ENCODE measurements at places on chromosomes 5 and 9.

DNA sequence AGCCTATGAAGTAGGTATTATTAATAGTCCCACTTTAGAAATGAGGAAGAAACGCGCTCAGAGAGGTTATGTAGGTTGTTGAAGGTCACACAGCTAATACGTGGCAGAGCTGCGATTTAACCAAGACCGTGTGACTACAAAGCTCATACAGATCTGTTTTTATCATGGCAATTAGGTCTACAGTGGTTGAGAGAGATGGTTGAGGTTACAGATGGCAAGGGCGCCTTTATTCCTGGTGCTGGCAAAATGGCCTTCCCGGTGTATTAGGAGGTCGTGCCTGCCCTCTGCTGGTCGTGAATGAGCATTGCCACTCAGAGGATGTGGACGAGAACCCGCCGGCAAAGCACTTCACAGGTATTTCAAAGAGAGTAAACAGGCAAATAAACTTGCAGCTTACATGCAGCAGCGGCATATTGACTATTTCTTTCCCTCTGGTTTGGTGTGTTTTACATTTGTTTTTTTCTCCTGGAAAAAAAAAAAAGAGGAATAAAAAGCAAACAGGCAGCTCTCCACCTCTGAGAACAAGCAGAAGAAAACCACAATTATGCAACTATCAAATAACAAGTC, 65.3 kb upstream of the EGFLAM start:
- DNase-seq, result peak; percentile 36

GRCh38 chr5:14744296-14745187, 80.0 kb downstream of the OTULIN start:
- DNase-seq, result no peak

GRCh38 chr5:73974871-73975360, 348.9 kb downstream of the ARHGEF28 start:
- no peak for DNase-seq

DNA sequence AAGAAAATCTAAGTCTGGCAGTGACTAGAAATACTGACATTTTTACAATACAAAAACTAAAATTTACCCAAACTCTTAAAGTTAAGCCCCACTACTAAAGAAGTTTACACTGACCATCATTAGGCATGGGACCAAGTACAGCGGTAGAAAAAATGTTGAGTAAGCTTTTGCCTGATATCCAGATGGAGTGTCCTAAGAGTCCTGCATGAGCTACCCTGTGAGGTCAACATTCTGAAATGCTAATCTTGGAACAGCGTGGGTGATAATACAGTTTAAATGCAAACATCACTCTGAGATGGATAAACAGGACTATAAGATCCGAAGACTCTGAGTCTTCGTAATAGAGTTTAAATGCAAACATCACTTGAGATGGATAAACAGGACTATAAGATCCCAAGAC, 189.7 kb downstream of the DCP2 start:
- DNase-seq, result no peak

- DNase-seq, result no peak
These were observed 56.2 kb upstream of the ANKRD33B start for GRCh38 chr5:10507575-10508096.

DNA sequence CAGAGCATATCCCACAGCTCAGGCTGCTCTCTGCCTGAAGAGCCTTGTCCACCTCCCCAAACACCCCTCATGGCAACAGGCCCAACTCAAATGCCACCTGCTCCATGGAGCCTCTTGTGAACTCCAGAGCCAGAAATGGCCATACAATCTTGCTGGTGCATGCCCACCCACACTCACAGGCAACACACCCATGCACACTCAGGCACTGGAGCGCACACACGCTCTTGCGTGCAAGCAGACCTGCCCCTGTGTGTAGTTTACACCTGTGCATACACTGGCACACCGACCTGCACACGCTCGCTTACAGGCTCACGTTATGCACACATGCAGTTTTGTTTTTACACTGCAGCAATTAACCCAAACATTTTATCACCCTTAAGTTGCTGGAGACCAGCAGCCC, 40.0 kb downstream of the HRH2 start:
- no peak for DNase-seq

GRCh38 chr5:118325931-118326330, 662.4 kb downstream of the DTWD2 start:
- DNase-seq, result no peak

DNA sequence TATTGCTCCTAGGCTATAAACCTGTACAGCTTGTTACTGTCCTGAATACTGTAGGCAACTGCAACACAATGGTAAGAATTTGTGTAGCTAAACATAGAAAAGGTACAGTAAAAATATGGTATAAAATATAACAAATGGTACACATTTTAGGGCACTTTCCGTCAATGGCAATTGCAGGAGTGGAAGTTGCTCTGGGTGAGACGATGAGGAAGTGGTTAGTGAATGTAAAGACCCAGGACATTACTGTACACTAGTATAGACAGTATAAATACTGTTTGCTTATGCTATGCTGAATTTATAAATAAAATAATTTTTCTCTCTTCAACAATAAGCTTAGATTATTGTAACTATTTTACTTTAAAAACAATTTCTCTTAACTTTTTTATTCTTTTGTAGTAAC, 15.6 kb upstream of the ADRB2 start:
- no peak for DNase-seq

DNA sequence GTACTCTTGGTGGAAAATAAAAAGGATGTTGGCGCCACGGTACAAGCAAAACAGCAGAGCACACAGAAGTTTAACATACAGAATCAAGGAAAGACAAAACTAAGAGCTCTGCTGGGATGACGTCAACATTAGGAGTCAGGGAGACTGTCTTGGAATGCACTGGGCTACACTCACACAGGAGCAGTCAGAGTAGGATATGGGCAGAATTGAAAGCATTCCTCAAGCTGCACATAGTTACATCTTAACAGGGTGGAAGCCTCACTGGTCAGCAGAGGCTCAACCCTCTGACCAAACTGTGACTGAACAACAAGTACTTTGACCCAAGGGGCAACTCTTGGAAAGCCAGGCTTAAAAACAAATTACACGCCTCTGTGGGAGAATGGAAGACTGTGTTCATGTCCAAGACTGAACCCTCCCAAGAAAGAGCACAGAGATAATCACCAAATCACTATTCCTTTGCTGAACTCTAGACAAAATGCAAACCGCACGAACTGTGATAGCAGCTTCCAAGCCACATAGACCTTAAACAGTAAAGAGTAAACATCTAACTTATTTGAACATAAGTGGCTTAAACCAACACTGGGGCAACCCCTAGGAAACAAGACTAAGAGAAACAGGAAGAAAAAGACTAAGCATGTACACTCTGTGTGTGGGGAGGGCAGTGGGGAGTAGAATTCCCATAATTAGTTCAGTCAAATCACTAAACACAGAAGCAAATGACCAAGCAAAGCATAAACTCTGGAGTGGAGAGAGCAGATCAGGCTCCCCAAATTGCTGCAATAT, 772.7 kb downstream of the PRELID2 start:
- DNase-seq, result no peak

GRCh38 chr9:38677660-38678303, 42.2 kb downstream of the FAM240B start:
- DNase-seq, result no peak

- DNase-seq, result no peak
These were observed 8.3 kb downstream of the ZNF483 start for GRCh38 chr9:111533099-111533790.

GRCh38 chr9:85569988-85570387, 171.8 kb downstream of the AGTPBP1 start:
- no peak for DNase-seq

DNA sequence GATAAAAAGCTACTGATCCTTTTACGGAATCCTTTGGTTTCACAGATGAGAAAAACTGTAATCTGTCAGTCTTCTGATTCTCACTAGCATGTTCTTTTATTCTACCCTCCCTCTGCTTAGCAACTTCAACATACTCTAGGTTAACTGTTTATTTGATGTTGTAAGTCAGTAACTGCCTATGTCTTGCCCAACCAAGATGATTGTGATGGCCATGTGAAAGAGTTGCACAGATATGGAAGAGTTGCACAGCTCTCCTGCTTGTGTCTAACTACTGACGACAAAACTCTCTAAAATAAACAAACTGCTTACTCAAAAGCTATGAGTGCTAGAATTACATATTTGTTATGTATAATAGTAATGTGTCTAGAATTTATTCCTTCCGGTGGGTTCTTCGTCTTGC, 227.3 kb upstream of the DAB2 start:
- no peak for DNase-seq

DNA sequence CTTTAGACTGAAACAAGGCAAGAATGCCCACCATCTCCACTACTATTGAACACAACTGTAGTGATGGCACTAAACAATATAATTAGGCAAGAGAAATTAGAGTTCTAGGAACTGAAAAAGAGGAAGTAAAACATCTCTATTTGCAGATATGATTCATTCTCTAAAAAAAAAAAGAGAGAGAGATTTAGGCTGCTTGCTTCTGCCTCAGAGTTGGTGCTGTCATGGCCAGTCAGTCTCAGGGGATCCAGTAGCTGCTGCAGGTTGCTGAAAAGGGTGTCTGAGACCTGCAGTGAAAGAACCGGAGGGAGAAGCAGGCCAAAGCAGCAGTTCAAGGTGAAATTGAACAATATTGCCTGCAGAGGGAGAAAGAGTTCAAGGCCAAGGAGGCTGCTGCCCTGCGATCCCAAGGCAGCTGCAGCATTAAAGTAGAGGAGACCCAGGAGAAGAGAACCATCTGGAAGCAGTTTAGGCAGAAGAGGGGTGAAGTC, 72.5 kb downstream of the AP3B1 start:
- no peak for DNase-seq

DNA sequence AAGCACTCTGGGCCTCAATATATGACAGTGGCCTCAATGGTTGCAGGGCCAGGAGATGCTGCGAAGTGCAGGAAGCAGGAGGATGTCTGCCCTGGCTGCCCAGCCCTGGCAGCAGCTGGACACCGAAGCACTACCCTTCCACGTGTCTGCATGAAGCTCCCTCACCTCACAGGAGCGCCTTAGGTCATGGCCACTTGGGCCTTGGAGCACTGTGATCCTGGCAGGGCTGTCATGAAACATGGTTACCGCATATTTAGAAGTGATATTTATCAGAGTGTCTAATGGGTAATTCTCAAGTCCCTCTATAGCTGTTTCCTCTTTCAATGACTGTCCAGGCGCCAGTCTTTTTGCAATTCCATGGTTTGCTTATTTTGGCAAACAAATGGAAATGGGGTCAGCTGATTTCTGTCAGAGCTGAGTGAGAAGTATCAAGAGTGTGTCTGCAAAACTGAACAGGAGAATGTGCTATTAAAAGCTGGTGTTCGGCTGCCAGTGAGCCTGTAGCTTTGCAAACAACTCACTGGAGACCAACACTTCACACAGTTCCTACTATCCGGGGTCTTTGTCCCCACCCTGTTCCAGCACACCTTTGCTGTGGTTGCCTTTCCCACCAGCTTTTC, 285.9 kb downstream of the KIF4B start:
- DNase-seq, result no peak

- no peak for DNase-seq
These were observed 59.1 kb downstream of the HMHB1 start for GRCh38 chr5:143870871-143871632.

- DNase-seq, result no peak
These were observed 10.0 kb upstream of the GDA start for GRCh38 chr9:72139226-72139625.

DNA sequence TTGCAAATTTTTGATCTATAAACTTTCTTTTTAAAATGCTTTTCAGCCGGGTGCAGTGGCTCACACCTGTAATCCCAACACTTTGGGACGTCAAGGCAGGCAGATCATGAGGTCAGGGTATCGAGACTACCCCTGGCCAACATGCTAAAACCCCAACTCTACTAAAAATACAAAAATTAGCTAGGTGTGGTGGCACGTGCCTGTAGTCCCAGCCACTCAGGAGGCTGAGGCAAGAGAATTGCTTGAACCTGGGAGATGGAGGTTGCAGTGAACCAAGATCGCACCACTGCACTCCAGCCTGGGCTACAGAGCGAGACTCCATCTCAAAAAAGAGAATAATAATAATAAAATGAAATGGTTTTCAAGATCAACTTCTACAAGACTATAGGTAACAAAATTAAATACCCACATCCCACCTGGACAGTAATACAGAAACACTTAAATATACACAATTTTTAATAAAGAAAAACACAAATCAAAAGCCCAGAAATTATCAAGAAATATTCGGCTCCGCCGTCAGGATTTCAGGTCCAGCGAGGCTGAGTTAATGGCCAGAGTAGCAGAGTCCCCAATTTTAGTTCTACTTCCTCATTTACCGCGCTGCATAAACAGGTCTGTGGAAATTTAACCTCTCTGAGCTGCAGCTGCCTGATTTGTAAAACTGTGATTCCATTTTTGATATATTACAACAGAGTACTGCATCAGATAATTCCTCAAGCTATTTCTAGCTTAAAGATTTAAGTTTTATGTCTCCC, 4.0 kb downstream of the TUT7 start:
- no peak for DNase-seq

DNA sequence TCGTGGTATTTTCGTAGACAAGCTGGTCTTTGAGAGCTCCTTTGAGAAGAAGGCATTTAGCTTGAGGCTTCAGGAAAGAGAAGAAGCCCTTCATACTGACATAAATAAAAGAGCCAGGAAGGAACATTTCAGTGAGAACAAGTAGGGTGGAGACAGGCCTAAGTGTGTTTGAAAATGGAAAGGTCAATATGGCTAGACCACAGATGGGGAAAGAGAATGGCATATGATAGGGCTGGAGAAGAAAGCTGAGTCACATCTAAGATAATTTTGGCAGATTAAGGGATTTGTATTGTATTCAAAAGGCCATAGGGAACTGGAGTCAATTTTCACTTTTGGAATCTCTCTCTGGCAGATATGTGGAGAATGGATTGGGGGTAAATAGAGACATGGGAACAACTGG, 374.9 kb downstream of the TMEM38B start:
- no peak for DNase-seq

DNA sequence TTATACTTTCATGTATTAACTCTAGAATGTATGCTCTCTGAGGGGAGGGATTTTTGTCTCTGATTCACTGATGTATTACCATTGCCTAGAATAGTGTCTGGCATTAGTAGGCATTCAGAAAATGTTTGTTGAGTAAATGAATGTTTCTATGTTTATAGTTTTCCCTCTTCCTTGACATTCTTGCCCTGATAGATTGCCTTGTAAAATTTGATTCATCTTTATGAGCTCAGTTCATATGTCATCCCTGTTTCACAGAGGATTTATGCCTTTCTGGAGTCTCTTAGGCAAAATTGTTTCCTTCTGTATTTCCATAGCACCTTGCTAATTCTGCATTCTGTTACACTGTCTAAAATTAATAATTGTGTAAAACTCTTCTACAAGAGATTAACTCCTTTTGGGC, 72.3 kb downstream of the RASA1 start:
- DNase-seq, result no peak

GRCh38 chr9:134488331-134489280, 153.0 kb upstream of the COL5A1 start:
- DNase-seq, result no peak

Measured in activated CD4-positive, alpha-beta T cell treated with anti-CD3 and anti-CD28 coated beads, Interleukin-2, amount 50 U/mL, for 1 hour (primary cell).